ENCODE measurements at places on chromosomes 13 and 19.

GRCh38 chr19:48508729-48509411 is 2.8 kb downstream of the LMTK3 start:
- no peak for DNase-seq

- DNase-seq: no peak
These were observed 38.7 kb downstream of the MLLT1 start for GRCh38 chr19:6241056-6241455.

DNA sequence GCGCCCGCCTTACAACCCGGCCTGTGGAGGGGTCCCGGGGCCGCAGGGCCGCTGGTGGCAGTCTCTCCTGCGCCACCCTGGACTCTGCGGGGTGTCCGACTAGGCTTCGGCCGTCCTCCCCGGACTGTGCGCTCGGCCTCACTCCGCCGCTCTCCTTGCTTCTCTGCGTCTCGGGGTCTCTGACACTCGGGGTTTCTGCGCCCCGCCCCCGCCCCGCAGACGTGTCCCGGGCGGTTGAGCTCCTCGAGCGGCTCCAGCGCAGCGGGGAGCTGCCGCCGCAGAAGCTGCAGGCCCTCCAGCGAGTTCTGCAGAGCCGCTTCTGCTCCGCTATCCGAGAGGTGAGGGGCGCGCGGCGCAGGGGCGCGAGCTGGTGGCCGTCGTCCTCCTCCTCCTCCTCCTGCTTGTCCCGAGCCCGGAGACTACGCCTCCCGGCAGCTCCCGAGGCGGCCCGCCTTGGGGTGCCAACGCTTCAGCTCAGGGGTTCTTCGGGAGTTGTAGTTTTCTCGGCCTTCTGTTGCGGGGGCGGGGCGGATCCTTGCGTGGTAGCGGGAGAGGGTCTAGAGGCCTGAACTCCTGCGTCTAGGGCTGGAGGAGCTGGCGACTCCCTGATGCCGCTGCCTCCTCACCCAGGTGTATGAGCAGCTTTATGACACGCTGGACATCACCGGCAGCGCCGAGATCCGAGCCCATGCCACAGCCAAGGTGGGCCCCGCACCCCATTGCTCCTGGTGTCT is 627 bp downstream of the LIN7B start:
- no peak for DNase-seq

DNA sequence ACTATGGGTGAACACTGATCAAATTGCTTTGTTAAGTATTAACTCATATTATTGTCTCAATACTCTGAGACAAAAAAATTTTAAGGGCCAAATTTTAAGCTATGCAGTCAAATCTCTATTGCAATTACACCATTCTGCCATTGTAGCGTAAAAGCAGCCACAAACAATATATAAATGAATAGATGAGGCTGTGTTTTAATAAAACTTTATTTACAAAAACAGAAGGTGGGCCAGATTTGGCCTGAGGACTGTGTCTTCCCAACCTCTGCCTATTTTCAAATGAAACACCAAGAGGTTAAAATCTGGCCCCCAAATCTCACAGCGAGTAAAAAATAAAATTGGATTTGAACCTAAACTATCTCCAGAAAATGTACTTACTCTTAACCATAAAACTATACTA is 51.7 kb downstream of the MBD3L2B start:
- DNase-seq: no peak

DNA sequence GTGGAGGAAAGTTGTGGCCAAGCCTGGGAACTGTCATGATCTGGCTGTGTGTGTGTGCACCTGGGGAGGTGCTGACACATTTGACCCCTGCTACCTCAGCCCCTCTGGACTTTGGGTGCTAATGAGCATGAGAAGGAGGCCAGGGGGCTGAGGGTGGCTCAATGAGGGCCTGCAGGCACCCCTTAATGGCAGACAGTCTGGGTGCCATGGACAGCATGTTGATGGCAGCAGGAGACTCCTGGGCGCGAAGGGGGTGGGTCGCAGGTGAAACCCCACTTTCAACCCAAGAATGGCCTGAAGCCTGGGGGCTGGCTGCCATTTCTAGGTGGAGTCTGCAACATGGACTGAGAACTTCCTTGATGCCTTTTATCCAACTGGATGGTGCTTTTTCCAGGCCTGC is 216.4 kb upstream of the TRPC4 start:
- DNase-seq: no peak

Data from esophagus squamous epithelium (tissue), 5 donors.